SJSA1 (cell line): ENCODE measurements at places on chromosomes 1 and 21.

GRCh38 chr1:8202182-8202905, 115.6 kb upstream of the SLC45A1 start:
- DNase-seq, result no peak

GRCh38 chr21:38301321-38302214, 44.8 kb downstream of the KCNJ15 start:
- DNase-seq, result no peak

- DNase-seq, result no peak
These were observed 954 bp downstream of the RSBN1 start for GRCh38 chr1:113811156-113811887.

DNA sequence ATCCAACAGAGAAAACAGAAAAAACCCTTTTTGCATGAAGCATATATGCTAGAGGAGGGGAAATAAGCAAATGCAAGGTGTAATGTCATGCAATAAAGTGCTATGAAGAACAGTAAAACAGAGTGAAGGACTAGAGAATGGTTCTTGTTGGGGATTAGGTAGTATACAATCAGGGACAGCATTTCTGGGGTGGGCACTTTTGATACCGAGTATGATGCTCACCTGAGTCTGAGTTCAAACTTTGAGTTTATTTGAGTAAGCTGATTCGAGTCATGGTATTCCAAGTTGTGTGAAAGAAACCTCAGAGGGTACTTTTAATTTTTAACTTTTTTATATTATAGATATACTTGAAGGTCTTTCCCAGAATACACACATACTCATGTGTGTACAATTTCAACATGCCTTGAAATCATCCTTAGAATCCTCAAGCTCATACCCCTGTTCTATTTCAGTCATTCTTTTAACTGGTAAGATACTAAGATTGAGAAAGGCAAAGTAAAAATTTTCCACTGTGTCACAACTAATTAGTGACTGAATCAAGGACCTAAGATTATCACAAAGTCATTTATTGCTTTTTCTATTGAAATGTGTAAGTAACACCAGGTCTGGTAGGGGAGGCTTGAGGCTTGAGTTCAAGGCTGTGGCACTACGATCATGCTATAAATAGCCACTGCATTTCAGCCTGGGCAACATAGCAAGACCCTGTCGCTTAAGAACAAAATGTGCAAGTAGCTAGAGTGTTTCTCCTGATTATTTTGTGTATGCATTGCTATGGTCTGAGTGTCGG, 12.1 kb downstream of the LRRC8B start:
- DNase-seq, result no peak

DNA sequence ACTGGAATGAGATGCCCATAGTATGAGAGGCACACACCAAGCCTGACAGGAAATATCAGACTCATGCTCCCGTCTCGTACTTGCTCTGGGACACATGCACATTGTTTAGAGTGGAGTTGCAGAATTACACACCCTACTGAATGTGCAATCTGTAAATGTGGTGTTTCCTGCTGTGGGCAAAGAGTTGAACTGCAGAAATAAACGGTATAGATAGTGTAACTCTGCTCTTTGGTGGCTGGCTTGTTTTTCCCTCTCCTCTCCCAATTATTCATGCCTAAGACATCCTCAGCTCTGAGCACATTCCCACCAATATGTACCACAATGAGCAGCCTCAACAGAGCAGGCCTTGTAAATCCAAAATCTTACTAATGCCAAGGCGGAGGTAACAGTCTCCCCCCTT, 90.1 kb upstream of the DIRAS3 start:
- no peak for DNase-seq
